ENCODE measurements at places on chromosomes 5 and 9.

GRCh38 chr5:43854697-43855292 is 251.8 kb downstream of the NNT start:
- DNase-seq = no peak

DNA sequence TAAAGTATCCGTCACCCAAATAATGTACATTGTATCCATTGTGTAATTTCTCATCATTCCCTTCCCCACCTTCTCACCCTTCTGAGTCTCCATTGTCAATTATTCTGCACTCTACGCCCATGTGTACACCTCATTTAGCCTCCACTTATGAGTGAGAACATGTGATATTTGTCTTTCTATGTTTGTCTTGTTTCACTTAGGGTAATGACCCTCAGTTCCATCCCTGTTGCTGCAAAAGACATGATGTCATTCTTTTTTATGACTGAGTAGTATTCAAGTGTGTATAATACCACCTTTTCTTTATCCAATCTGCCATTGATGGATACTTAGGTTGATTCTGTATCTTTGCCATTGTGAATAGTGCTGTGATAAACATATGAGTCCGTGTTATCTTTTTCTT is 4.9 kb upstream of the SPATA31C2 start:
- DNase-seq = no peak

DNA sequence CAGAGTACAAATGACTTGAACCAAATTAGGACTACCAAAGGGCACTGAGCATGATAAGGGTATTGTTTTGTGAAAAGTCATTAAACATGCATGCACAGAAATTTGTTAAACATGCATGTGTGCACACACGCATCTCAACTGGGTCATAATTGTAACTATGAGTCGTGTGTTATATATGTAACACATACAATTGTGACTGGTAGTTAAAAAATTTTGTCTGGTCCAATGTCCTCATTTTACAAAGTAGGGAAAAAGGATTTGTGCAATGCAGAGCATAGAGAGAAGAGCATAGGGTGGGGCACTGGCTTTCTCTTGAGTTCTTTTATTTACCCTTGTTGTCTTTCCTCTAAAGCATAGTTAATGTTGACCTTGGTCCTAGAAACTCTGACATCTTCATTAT is 19.3 kb upstream of the IGFBPL1 start:
- no peak for DNase-seq

DNA sequence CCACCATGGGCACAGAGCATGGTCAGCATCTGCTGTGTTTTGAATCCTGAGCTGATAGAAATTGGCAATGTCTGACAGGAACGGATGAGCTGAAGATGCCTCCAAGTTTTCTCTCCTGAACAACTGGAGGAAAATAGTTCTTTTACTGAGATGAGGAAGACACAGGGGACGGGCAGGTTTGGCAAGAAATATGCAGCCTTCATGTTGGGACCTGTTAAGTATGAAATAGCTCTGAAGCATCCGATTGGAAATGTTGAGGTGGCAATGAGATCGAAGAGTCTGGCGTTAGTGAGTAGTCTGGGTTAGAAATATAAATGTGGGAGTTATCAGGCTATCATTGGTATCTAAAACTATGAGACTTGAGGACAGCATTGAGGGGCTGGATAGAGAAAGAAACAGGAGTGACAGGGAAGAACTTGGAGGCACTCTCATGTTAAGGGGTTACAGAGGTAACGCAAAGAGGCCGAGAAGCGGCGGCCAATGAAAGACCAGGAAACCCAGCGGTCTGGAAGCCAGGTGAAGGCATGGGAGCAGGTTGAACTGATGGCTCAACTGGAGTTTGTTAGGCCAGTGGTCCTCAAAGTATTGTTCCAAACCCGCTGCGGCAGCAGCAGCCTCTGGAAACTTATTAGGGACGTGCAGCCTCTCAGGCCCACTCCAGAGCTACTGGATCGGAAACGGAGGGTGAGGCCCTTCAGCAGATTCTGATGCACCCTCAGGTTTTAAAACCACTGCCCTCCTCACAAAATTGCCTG is 1.0 kb upstream of the MAMDC2 start:
- no peak for DNase-seq

GRCh38 chr5:746258-746761 is 38.2 kb downstream of the ZDHHC11B start:
- DNase-seq = no peak

DNA sequence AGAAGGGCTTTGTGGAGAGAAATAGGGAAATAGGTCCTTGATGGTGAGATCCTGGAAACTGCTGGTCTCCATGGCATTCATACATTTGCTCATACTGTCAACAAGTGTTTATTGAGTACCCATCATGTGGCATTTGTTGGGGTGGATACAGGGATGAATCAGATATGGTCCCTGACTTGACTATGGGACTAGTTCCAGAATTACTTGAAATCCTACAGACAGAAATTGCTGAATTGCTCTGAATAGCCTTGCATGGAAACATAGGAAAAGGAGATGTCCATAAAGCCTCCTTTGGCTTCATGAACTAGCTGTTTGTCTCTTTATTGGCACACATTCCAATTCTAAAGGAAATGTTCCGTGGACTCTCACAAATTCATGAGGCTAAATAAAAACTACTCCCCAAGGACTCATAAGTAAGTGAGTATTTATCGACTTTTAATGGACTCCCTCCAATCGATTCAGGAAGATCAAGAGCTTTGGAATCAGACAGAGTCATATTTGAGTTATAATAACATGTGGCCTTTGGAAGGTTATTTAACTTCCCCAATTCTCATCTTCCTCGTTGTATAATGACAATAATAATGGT is 122.4 kb upstream of the C6 start:
- DNase-seq = no peak

DNA sequence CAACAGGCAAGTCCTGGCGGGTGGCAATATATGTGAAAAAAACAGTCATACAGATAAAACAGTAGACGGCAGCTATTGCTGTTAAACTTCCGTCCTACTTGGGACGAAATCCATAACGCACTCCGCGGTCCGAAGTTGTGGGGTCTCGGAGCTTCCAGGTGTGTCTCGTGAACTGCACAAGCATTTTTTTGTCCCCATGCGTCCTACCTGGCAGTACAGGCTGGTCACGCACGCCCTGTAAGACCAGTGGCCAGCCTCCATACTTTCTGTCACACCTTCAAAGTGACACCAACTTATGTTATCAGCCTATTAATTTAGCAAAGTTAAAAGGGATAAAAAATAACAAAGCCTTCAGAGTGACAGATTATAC is 51.3 kb downstream of the TGFBI start:
- no peak for DNase-seq

DNA sequence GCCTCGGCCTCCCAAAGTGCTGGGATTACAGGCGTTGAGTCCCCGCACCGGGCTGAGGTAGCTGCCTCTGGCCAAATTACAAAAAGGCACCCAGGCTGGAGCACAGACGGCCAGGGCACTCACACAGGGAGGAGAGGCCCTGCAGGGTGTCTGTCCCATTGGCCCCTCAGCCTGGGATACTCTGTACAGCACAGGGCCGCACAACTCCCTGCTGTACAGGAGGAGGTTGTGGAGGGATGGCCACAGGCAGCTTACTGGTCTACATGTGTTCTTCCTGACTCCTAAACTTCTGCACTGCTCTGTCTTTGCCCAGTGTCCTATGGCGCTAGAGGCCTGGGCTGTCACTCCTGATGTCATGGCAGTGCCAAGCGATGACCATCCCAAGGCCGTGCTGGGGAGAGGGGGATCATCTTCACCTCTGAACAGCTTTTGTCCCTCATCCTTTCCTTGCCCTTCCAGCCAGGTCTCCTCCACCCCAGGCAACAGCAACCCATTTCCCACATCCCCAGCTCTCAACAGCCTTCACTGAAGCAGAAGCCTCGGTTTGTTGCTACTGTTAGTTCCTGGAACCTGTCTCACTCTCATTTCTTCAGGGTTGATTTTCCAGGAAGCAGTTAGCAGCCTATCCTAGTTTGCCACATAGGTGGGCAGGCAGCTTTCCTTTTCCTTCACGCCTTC is 1.8 kb upstream of the CNOT6 start:
- no peak for DNase-seq

DNA sequence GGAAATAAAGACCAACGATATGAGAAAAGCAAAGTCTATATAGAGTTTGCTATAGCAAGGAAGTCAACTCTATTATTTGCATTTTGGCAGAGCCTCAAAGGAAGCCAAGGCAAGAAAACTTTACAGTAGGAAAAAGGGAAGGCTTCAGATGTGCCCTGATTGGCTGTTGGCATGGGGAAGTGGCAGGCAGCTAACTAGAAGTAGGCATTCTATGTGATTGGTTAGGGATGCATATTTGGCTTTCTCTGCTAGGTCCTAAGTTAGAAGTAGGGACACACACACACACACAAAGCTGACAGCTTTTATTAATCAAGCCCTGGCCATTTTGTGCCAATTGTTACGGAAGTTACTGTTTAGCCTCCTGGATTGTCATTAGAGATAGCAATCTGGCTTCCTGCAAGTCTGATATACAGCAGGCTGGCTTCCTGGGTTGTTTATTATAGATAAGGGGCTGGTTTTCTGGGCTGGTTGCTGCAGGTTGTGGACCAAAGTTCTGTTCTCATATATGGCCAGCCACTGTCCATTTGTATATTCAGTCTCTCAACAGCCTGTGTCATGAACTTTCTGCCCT is 308.1 kb upstream of the GRAMD2B start:
- no peak for DNase-seq
